ENCODE measurements at places on chromosomes 2 and 18.
A peak's percentile ranks its signal among the peaks of the same experiment; 100 is the strongest.

DNA sequence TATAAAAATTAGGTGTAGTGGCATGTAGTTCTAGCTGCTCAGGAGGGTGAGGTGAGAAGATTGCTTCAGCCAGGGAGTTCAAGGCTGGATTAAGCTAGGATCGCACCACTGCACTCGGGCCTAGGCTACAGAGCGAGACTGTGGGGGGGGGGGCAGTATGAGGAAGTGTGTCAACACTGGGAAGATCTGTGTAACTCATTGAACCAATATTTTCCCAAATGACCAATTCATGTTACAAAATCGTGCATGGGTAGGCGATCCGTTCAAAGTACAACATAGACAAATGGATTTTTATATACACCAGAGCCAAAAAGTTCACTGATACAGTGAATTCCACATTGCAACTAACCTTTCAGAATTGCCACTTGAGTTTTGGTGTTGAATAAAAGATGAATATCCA, 8.1 kb downstream of the SMAD4 start:
- DNase-seq: no peak

DNA sequence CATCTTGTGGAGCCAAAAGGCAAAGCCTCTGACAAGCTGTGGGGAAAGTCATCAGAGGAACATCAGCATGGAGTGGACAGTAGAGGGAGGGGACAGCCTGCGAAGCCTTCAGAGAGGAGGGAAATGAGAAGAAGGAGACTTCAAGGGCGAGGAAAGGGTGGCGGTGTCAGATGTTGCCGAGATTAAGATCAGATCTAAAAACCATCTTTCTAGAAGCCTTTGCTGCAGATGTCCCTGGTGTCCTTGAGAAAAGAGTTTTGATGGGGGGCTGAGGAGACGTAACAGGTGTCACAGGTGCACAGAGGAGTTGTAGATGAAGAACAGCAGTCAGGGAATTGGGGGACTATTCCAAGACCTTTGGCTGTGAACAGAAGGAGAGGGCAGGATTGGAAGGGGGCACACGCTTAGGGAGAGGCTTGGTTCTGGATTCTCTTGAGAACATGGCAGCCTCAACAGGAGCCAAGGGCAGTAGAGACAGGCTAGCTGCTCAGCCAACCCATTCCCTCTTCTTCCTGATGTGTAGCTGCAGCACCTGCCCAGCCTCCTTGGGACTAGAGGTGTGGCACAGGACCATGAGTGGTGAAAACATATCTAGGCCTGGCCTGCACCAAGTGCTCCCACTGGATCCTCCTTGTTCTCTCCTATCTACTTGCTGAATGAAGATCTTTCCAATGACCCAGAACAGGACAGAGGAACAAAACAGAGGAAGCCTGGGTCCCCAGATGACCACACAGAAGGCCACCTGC, 22.7 kb upstream of the NCL start:
- no peak for DNase-seq

- DNase-seq: no peak
Observed at GRCh38 chr2:38037757-38038621, 38.0 kb downstream of the CYP1B1 start.

DNA sequence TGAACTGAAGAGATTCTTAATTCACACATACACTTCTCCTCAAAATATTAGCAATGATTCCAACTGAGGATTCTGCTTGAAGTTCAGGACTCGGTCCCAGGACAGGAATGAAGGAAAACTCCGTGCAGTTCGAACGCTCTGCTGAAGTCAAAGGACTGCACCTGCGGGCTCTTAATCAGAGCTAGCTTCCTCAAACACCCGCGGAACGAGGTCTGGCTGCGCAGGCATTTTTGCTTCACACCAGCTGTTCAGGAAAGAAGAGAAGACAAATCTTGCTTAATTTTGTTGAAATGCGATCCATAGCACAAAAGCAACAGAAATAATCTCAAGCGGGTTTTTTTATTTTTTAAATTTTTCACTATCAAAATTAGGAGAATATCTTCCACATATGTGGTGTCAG, 175.6 kb downstream of the LAMA1 start:
- no peak for DNase-seq

GRCh38 chr18:41266616-41267015, 688.4 kb upstream of the PIK3C3 start:
- DNase-seq: no peak

- no peak for DNase-seq
Observed at GRCh38 chr2:44731505-44731904, 210.0 kb upstream of the SIX3 start.

- no peak for DNase-seq
Observed at GRCh38 chr18:58766164-58766563, 94.9 kb downstream of the MALT1 start.

- no peak for DNase-seq
Observed at GRCh38 chr2:188519136-188519535, 227.5 kb downstream of the GULP1 start.

GRCh38 chr2:241275910-241276309, 39.6 kb downstream of the HDLBP start:
- DNase-seq: no peak

- no peak for DNase-seq
Observed at GRCh38 chr2:146451972-146452371, 1392.9 kb upstream of the ACVR2A start.

GRCh38 chr18:57077005-57077765, 69.7 kb upstream of the BOD1L2 start:
- DNase-seq: no peak

DNA sequence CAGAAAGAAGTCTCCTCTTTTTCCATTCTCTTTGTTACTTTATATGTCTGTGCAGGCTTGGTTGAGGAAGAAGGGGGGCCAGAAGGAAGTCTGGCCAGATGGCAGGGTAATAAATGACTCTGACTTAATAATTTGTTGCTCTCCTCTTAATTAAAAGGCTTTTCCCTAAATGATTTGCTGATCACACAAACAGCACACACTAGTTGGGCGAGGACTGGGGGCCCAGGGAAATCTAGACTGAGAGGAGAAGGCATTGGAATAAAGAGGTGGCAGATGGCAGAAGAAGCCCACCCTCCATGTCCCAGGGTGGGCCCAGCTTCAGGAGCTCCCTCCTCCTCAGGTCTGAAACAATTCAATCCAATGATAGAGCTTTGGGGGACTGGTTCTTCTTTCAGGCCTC, 12.7 kb upstream of the SMARCAL1 start:
- DNase-seq: no peak

- DNase-seq: no peak
Observed at GRCh38 chr18:62496262-62496661, 26.6 kb upstream of the ZCCHC2 start.

GRCh38 chr2:222903234-222904220, 42.7 kb downstream of the ACSL3 start:
- DNase-seq: peak; percentile 66

GRCh38 chr18:69895066-69896047, 52.3 kb downstream of the CD226 start:
- DNase-seq: no peak

- DNase-seq: no peak
Observed at GRCh38 chr18:49151482-49151881, 200.7 kb upstream of the SMAD7 start.
